ENCODE measurements at places on chromosomes 11 and 22.

GRCh38 chr22:40276996-40277823 lies 69.1 kb upstream of the ADSL start:
- DNase-seq: no peak

DNA sequence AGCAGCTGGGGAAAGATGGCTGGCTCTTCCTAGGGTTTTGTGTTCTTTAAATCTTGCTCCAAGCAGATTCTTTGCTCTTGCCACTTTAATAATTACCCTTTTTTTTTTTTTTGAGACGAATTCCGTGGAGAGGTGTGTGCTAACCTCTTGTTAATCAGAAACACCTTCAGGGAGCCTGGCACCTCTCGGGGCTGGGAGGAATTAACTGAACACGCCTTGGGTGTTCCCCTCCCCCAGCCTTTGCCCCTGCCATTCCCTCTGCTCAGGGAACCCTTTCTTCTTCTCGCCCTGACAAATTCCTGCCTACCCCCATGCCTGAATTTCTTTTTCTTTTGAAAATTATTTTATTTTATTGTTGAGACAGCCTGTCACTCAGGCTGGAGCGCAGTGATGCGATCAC lies 17.5 kb downstream of the TMPRSS6 start:
- no peak for DNase-seq

GRCh38 chr22:38236786-38237185 lies 35.0 kb downstream of the MAFF start:
- no peak for DNase-seq

- no peak for DNase-seq
These were observed 109.9 kb downstream of the EMSY start for GRCh38 chr11:76554767-76555166.

DNA sequence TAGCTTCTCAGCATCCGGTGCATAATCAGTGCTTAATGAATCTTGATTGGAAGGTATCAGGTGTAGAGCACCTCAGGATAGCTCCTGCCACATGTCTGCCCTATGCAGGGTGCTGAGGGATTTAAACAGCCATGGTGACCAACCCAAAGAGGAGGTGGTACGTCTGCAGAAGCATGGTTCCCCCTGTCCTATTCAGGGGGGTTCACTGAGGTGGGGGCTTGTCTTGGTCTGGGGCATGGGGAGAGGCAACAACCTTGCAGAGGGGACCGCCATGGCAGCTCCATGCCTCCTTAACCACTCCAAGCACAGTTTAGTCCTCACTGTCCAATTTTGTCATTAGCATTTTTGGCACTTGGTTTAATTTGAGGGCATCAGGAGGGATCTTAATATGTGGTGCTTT lies 24.9 kb downstream of the UBE2L3 start:
- DNase-seq: no peak

- peak; percentile 84 for DNase-seq
These were observed 34.1 kb upstream of the WNT7B start for GRCh38 chr22:46010951-46011626.

GRCh38 chr11:8298801-8299786 lies 35.4 kb upstream of the LMO1 start:
- no peak for DNase-seq

GRCh38 chr11:77211594-77212251 lies 83.7 kb downstream of the MYO7A start:
- DNase-seq: no peak

DNA sequence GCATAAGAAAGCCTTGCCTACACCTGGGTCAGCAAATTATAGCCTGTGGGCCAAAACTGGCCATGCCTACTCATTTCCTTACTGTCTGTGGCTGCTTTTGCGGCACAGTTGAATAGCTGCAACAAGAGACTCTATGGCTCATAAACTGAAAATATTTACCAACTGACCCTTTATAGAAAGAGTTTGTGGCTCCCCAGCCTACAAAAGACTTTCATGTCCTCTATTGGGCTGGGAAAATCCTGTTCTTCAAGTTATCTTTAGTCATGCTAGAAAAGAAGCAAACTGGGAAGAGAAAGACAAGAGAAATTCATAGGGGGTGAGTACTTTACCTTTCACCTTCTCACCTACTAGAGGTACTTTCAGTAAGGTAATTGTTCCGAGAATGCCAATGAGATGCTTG lies 175.1 kb downstream of the SWAP70 start:
- DNase-seq: no peak

- DNase-seq: no peak
These were observed 3.3 kb upstream of the TRIM29 start for GRCh38 chr11:120141113-120141767.

- DNase-seq: no peak
These were observed 59.6 kb upstream of the SYN3 start for GRCh38 chr22:33117821-33118220.

DNA sequence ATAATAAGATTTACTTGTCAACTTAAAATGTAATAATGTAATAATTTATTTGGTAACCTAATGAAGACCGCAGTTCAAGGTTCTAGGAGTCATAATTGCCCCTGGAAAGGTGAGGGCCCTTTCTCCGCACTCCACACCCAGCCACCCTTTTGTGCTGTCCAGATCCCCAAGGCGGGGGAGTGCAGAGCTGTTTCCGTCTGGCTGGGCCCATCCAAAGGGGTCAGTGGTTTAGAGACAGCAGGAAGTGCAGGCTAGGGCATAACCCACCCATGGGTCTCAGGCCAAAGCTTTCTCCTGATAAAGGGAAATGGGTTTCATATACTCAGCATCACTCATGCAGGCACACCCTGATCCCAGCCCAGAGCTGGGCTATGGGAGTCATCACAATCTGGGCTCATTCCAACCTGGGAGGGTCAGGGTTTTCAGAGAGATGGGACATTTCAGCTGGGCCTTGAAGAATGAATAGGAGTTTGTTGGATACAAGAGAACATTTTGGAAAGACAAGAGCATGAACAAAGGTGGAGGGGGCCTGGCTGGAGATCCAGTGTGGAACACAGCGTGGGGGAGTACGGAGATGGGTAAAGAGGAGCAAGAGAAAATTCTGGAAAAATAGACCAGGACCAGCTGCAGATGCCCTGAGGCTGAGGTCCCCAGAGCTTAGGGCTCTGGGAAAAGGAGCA lies 432.2 kb downstream of the TBC1D22A start:
- DNase-seq: no peak

- no peak for DNase-seq
These were observed 514.1 kb downstream of the RAB38 start for GRCh38 chr11:87660926-87661660.

All from anterior cingulate cortex (tissue), 58 donors.